ENCODE measurements at places on chromosomes 13 and 19. TPM values are rescaled to one million over a fixed set of nuclear protein-coding genes. Genes with fewer than 3 reads are reported as not detected.

DNA sequence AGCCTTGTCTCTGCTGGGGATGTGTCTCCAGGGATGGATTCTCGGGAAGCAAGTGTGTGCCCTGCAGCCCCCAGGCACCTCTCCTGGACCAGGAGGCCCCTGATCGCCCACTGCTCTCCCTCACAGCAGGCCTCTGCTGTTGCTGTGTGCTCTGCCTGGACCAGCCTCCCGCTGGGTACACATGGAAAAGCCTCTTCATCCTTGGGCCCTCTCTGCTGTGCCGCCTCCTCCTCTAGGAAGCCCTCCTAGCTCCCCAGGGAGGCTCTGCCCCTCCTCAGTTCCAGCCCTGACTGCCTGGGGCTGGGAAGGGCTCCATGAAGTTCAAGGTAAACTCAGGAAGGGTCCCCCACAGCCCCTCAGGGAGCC lies 12.0 kb downstream of the NDUFA11 start:
- peak; percentile 74 for DNase-seq

- peak; percentile 48 for DNase-seq
These were observed 2.2 kb downstream of the RGCC start for GRCh38 chr13:41459432-41460073.

DNA sequence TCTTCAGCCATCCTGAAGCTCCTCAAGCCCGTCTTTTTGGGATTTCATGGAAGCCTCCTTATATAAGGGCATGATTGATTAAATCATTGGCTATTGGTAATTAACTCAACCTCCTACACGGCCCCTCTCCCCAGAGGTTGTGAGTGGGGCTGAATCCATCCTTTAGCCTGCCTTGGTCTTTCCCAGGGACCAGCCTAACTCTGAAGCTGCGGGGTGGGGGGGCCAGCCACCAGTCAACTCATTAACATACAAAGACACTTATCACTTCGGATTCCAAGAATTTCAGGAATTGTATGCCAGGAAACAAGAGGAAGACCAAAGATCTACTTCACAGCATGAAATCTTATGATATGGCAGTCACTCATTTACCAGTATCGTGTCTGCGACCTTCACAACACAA lies 9.9 kb downstream of the COL4A1 start:
- no peak for DNase-seq

The ADPRHL1 gene
- total RNA-seq = 5.1 TPM

- no peak for DNase-seq
These were observed 550.9 kb downstream of the GPC6 start for GRCh38 chr13:93777504-93777903.

DNA sequence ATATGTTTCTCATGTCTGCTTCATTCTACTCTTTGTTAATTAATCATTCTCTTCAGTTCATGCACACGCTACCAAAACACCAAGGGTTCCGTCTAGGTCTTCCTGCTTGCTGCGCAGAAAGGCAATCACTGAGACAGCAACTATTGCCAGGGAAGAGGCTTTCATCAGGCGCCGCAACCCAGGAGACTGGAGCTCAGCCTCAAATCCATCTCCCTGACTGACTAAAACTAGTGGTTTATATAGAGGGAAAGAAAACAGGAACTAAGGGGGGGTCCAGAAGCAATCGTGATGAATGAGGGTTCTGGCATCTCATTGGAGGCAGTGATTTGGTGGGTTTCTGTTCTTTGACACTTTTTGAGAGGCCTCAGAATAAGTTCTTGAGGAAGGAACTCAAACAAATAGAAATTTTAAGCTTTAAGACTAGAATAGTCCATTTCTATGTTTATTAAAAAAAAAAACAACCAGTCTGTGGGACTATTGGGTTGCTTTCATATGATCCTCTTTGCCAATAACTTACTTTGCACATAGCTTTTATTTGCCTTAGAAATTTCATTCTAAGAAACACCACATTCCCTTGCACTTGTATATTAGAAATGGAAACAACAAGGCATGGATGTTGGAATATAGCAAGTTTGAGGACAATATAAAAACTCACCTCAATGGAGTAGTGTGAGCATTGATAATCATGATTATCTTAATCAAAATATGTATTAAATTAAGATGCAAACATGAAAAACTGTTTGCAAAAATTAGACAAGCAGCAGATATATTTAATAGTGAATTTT lies 691.2 kb upstream of the GPC6 start:
- DNase-seq = no peak

DNA sequence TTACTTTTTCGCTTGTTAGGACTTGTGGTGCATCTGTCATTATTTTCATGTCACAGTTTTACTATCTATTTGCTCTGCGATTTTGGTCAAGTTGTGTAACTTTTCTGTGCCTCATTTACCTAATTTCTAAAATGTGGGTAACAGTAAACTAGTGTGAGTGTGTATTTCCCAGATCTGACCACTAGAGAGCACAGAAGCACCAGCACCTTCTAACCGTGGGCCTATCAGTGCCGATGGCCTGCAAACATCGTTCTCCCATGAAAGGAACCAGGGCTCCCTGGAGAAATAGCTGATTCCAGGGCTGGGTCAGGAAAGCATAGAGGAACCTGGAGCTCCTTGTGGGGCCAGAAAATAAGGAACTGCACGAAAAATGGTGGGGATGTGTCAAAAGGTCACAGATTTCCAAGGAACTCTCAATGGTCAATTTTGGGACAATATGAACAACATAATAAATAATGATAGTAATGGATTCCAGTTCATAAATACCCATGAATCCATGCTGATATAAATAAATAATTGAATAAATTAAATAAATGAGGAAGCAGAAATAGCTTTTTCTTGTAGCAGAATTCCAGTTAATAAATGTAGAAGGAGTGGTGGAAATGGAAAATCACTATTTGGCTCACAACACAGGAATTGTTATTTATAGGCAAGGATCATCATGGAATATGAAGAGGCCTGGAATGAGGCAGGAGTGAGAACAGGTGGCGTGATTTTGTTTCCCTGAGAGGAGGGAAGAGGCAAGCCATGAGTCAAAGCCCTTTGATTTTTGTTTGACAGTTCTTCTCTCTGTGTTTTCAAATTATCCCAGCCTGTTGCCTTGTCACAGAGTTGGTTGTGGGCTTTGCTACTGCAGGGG lies 31.1 kb downstream of the CEACAM8 start:
- DNase-seq = peak; percentile 80

GRCh38 chr19:35085947-35086346 lies 29.7 kb upstream of the FXYD3 start:
- no peak for DNase-seq

The CDX2 gene
- total RNA-seq = not detected

The ZNF439 gene
- 8.7 TPM for total RNA-seq

The COL4A2 gene
- total RNA-seq = 267 TPM

DNA sequence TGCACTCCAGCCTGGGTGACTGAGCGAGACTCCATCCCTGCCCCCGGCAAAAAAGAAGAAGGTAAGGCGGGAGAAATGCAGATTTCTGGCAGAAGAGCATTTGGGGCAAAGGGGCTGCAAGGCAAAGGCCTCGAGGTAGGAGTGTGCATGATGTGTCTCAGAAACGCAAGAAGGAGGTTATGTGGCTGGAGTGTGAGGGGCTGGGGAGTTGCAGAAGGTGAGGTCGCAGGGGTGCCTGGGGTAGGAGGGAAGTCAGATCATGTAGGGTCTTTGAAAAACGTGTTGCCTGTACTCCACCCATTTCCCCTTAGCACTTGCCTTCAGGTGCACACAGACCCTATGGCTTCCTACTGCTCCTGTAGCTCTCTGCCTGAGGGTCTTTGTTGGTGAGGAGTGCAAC lies 29.9 kb downstream of the KCTD15 start:
- DNase-seq = no peak

The RYR1 gene
- total RNA-seq = under 0.01 TPM

GRCh38 chr13:39036212-39036611 lies 1.7 kb downstream of the PROSER1 start:
- no peak for DNase-seq

DNA sequence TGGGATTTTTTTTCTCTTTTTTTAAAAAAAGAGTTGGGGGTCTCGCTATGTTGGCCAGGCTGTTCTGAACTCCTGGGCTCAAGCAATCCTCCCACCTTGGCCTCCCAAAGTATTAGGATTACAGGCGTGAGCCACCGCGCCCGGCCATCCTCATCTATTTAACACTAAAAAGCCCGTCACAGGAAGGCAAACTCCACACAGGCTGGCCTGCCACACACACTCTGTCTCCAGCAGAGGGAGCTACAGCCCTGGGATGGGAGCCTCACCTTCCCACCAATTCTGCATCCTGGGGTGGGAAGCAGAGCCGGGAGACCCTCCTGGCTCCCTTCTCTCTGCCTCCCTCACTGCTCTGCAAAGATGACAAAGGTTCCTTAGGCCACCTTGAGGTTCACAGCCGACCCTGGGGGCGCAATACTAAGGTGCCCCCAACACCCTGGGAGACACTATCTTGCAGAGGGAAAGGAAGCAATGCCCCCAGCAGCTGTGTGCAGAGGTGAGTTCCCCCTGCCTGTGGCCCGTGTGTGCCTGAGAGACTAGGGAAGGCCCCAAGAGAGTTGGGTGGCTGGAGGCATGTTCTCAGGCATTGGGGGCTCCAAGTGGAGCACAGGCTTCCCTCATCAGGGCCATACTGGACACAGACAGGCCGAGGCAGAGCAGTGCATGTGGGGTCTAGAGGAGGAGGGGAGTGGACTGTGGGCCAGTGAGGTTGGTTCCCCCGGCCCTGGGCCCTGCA lies 27.4 kb upstream of the TIMM44 start:
- DNase-seq = peak; percentile 92

The FXYD5 gene
- 32.4 TPM for total RNA-seq

The SBSN gene
- 12.1 TPM for total RNA-seq

DNA sequence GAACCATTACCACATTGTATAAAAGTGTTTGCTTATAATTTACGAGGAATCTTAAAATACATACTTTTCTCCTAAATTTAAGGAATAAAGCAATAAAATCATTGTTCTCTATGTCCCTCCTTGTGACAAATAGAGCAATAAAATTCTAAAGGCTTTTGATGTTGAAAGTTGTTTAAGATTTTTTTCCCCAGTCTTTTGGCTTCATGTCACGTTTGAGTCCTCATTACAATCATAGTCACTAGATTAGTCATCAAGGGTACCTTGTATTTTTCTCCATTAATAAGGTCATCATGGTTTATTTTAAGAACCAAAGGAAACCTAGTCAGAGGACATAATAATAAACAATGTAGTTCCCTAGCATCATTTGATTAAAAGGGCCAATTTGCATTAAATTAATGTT lies 3.2 kb downstream of the WBP4 start:
- peak; percentile 36 for DNase-seq

DNA sequence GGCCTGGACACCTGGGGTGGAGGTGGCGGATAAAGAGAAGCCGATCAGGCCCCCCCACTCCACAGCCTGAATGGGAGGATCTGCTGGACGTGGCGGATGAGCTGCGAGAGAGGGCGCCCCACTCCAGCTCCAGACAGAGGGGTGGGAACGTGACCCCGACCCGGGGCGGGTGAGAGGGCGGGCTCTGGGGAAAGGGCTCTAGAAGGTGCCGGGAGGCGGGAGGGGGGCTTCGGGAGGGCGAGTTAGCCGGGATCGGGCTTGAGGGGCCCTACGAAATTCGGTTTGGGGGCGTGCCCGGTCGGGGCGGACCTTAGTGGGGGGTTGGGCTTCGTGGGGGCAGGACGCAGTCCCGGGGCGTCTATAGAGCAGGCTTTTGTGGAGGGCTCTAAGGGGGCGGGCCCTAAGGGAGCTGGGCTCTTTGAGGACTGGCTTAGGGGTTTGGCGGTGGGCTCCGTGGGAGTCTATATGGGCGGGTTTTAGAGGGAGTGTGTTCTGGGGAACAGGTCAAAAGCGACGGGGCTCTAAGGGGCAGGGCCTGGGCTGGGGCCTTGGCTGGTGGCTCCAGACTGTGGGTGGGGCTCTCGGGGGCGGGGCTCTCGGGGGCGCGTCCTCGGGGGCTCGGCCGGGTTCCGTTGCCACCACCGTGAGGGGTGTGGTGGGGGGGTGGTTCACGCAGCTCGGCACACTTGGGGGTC lies 4.1 kb upstream of the NANOS3 start:
- peak; percentile 91 for DNase-seq

DNA sequence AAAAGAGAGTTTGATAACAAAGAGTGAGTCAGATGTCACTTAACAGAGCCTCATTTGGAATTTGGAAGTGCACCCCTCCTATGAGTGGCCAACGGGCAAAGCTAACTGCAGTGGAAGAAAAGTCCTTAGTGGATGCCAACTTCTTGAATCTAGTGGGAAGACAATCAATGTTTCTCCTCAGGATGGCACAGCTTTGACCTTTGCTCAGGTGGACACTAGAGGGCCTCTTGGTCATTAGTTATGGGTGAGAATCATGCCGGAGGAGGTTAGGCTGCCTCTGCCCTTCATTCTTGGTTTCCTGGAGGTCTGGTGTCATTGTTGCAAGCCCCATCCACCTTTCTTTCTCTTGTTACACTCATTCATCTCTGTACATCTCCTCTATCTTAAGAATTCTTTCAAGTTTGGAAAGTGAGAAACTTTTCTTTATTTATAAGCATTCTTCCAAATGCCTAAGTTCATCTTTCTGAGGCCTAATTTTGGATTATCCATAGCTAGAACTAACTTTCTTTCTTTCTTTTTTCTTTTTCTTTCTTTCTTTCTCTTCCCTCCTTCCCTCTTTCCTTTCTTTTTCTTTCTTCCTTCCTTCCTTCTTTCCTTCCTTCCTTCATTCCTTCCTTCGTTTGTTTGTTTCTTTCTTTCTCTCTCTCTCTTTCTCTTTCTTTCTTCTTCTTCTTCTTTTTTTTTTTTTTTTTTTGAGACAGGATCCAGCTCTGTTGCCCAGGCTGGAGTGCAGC lies 327.2 kb upstream of the TSHZ3 start:
- no peak for DNase-seq

DNA sequence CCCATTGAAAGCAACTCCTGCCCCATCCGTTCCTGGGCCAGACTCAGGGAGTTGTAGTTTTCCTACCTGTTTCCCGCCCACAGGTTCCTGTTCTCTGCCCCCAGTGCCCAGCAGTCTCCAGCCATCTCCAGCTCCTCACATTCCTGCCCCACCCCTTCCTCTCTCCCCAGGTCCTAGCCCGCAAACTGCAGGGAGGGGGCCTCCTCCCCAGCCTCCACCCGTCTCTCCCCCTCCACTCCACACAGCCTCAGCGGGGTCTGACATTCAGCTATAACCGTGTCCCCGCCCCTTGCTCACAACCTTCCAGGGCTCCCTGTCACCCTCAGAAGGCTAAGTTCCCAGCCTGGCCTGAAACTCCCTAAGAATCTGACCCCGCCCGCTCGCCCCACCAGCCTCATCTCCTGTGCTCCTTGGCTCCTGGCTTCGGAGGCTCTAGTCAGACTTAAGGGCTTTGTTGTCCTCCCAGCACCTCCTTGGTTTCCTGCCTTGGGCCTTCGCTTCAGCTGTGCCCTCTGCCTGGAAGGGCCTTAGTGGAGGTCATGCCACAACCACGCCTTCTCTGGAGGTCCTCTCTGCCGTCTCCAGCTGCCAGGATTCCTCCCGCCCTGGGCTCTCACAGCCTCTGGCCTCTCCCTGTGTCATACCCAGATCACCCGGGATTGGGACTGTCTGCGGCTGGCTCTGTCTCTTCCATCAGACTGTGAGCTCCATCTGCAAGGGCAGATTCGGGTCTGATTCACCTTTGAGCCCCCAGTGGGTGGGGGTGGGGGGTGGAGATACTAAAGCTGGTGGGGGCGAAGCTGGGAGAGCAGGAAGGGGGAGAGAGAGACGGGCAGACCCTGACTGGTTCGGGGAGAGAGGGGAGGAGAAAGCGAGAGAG lies 5.1 kb upstream of the SPACA6 start:
- peak; percentile 76 for DNase-seq

The SIAH3 gene
- not detected for total RNA-seq

The RAB3A gene
- 0.72 TPM for total RNA-seq

The PEAK3 gene
- under 0.01 TPM for total RNA-seq

GRCh38 chr13:48411147-48411794 lies 1.6 kb downstream of the LPAR6 start:
- DNase-seq = no peak
